ENCODE measurements at places on chromosomes 4 and X.
A peak's percentile ranks its signal among the peaks of the same experiment; 100 is the strongest.

- no peak for DNase-seq
Observed at GRCh38 chr4:40288566-40288965, 46.6 kb upstream of the CHRNA9 start.

DNA sequence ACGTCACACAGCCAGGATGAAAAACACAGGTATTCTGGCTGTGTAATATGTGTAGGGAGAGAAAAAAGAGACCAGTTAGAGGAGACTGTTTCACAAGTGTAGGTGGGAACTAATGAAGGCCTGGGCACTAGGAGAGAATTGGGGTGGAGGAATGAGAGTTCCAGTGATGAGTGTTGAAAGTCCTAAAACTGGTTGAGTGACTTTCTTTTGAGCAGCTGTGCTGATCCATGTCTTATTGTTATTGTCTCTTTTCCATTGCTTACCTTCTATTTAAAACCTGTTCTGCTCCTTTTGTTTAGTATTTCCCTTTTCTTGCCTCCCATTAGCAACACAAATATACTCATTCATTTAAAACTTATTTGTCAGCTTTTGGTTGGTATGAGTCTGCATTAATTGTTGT lies 88.7 kb downstream of the PDLIM5 start:
- no peak for DNase-seq

- no peak for DNase-seq
Observed at GRCh38 chr4:40241941-40242340, 45.1 kb downstream of the RHOH start.

DNA sequence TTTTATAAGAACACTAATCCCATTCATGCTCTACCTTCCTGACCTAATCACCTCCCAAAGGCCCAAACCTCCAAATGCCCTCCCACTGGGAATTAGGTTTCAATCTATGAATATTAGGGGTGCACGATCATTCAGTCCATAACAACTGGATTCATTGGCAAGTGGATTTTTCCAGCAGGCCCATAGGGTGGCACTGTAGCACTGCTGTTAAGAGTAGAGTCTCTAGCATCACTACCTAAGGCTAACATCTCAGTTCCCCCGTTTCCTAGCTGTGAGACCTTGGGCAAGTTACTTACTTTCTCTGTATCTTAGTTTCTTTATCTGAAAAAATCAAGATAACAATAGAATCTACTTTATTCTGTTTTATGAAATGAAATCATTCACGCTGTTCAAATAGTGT lies 315.8 kb downstream of the STIM2 start:
- DNase-seq, result peak; percentile 7

DNA sequence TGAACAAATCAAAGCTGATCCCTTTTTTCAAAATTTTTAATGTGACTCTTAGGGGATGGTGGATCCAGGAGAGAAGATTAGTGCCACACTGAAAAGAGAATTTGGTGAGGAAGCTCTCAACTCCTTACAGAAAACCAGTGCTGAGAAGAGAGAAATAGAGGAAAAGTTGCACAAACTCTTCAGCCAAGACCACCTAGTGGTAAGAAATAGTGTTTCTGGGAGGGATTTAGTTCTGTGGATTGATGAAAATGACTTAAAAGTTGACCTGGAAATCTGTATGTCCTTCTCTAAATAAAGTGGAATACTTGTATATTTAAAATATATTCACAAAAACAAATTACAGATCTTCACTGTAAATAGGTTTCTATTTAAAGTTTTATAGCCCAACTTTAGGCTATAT lies 29.2 kb downstream of the NUDT9 start:
- no peak for DNase-seq

- DNase-seq, result peak; percentile 48
Observed at GRCh38 chrX:8815460-8816065, 14.4 kb upstream of the FAM9A start.
